ENCODE measurements at places on chromosomes 2 and 18.

- no peak for DNase-seq
Measured at GRCh38 chr2:83595121-83595690, 863.9 kb downstream of the SUCLG1 start.

DNA sequence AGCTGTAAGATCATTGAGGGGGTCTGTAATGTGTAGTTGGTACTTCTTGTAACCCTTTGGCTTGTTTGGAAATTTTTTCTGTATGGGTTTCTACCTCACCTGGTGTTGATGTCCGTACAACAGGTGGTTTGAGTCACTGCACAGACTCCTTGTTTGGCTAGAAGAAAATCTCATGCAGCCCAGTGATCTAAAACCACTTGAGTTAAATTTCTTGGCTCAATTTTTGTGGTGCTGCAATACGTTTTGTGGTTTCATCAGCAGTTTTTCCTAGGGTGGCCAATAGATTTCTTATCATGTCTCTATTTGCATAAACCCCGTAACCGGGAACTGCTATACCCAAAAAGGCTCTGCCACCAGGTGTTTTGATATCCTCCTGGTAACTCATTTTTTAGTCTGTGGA, 43.4 kb downstream of the CERS6 start:
- no peak for DNase-seq

DNA sequence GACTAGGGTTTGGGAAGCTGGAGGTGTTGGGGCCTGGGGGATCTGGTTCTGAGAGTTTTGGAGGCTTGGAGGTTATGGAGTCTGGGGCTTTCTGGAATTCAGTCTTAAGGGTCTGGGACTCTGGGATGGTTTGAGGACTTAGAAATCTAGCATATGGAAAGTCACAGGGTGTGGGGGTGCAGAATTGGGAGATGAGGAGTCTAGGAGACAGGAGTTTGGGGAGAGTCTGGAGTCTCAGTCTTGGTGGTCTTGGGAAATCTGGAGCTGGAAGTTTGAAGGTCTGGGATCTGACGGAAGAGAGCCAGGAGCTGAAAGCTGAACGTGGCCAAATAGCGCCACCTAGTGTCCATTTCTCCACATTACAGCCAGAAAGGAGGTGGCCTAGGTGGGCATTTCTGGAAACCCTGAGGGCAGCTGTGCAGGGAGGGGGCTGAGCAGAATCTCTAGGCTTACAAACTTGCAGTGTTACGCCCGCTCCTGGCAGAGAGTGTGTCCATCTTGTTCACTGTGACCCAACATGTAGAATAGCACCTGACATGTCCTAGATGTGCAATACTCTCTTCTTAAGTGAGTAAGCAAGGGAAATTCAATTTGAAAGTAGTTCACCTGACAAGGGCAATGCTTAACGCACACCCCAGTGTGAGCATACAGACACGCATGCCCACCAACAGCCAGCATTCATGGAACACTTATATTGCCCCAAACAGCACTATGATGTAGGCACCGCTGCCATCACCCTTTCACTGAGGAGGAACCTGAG, 204.8 kb downstream of the TFCP2L1 start:
- peak; percentile 42 for DNase-seq

DNA sequence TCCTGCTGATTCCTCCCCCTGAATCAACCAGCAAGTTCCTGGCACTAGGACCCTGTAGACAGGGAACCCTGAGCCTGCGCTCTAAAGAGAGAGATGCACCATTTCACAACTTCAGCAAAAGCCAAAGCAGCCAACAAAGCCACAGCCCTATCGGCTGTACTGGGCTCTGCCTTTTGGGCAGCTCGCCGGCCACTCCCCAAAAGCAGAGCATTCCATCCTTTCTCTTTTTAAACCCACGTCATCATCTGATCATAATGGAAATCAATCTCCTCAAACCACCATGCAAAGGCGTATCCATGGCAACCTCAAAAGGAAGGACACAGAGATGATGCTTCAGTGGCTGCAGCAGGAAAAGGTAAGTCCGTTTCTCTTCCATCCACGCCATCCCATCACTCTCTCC, 5.3 kb upstream of the DCTN1 start:
- DNase-seq: peak; percentile 84

- peak; percentile 46 for DNase-seq
Measured at GRCh38 chr18:8139891-8140406, 469.3 kb upstream of the RAB12 start.

DNA sequence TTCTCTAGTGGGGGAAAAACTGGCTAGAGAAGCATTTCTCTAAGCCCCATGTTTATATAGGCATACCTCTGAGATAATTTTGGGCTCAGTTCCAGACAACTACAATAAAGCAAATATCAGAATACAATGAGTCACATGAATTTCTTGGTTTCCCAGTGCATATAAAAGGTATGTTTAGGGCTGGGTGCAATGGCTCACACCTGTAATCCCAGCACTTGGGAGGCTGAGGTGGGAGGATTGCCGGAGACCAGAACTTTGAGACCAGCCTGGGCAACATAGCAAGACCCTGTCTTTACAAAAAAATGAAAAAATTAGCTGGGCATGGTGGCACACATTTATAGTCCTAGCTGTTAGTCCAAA, 22.2 kb downstream of the TSN start:
- no peak for DNase-seq

- DNase-seq: no peak
Measured at GRCh38 chr2:47891369-47892337, 14.6 kb downstream of the FBXO11 start.

- DNase-seq: no peak
Measured at GRCh38 chr2:198052741-198053140, 248.3 kb downstream of the PLCL1 start.

DNA sequence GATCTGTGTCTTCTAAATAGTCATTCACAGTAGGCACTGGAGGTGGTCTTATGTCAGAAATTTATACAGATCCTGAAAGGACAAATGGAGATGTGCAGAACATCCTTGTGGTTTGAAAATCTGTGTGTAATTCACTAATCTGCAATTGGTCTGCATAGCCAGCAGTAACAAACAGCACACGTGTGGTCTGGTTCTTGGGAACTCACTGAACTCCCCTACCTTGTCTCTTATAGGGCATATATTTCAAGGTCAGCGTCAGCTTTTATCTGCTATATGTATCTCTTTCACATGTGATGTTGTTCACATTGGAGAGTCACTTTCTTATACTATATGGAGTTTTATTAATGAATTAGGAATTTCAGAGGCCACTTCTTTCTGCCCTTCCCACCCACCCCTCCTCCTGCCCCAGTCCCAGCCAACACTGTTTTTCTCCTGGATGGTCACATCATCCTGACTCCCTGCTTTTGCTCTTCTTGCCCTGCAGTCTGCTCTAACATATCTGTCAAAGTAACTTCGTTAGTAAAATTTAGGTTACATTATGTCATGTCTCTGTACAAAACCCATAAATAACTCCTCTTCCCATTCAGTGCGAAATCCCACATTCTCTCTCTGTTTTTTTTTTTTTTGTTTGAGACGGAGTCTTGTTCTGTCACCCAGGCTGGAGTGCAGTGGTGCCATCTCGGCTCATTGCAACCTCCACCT, 35.4 kb upstream of the CABYR start:
- no peak for DNase-seq

- DNase-seq: no peak
Measured at GRCh38 chr2:33425586-33426031, 50.8 kb upstream of the RASGRP3 start.

- DNase-seq: no peak
Measured at GRCh38 chr2:234291765-234292204, 205.1 kb downstream of the ARL4C start.

- DNase-seq: no peak
Measured at GRCh38 chr18:48803951-48804855, 146.6 kb downstream of the SMAD7 start.

GRCh38 chr2:99980176-99980575, 162.2 kb downstream of the AFF3 start:
- DNase-seq: no peak

- peak; percentile 97 for DNase-seq
Measured at GRCh38 chr2:219218732-219219701, at the start of gene ABCB6. Gene ABCB6 (minus strand): TSS chr2:219218958. CDS start chr2:219218673, 285 bp downstream.

DNA sequence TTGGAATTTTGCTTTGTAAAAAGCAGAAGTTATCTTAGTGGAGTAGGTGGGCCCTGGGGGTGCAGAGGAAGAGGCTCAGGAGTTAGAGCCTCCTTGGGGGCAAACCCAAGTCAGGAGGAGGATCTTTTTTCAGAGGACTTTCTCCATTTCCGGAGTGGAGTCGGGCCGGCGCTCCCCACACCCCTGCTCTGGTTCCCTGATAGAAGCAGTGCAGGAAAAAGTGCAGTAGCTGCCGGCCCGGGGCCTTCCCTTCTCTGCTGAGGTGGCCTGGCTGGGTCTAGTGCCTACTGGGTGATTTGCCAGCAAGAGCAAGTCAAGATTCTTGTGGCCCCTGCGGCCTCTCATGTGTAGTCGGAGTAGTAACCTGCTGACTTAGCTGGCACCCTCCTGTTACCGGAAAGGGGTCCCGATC, 124.2 kb upstream of the HS6ST1 start:
- no peak for DNase-seq

GRCh38 chr2:150120326-150120955, 367.0 kb downstream of the RND3 start:
- no peak for DNase-seq

DNA sequence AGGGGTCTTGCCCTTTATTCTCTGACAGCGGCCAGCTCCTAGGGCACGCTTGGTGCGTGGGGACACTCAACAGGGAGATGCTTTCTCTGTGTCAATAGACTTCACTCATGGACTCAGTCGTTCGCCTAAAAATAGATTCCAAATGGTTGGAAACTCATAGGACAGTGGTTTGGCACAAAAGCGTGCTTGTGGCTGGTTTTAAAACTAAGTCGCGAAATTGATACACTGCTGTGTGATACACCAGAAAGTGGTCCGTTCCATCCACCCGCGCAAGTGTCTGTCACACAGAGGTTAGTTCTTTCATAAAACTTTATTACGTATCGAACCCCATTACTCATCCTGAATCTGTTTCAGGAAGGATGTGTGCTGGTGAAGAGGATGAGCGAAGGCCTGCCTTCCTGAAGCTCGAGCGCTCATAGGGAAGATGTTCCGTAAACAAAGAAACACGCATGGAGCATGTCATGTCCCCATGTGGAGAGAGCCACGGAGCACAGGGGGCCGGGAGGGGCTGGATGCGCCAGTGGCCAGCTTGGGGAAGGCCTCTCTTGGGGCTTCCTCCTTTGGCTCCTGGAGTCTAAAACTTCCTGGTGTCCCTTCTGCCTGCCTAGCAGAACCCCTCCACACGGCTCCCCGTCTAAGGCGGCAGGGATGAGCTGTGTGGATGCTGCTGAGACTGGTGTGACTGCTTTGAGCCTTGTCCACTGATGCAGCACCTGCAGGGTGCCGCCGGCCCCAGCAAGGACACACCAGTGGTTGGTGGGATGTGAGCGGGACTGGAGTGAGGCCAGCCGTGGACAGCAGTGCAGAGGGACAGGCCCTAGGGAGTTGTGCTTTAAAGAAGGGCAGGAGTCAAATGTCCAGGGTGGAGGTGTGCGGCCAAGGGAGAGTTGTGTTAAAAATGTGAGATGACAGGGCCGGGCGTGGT, 207.2 kb downstream of the GBX2 start:
- no peak for DNase-seq

GRCh38 chr2:16055848-16056580, 115.7 kb downstream of the MYCN start:
- DNase-seq: no peak

DNA sequence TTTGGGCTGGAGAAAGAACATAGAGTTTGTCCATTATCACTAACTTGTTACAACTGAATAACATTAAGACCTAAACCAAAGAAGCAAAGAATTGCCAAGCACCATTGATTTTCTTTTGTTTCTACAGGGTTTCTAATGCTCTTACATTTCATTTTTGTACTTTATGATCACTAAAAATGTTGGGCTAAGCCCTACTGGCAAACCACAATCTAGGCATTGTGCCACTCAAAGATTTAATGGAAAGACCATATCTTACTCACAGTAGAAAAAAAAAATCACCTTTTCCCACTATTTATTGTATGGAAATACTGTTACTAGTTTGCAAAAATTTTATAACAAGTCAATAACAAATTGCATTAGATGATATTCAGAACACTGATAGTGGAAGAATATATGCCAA, 447.4 kb upstream of the PKDCC start:
- no peak for DNase-seq

DNA sequence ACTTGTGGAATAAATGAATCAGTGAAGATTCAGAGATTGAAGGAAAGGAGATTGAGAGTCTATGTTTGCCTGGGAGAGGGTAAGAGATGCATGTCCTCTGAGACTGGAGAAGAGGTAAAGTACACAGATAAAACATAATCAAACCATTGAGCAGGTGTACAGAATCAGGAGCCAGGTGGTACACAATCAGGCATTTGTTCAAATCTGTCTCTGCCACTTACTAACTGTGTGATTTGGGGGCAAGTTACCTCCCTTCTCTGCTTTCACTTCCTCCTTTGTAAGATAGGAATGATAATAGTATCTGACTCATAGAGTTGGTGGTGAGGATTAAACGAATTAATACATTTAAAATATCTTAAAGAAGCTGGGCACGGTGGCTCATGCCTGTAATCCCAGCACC, 94.0 kb downstream of the CDK15 start:
- no peak for DNase-seq
